ENCODE measurements at places on chromosomes 12 and 14.

DNA sequence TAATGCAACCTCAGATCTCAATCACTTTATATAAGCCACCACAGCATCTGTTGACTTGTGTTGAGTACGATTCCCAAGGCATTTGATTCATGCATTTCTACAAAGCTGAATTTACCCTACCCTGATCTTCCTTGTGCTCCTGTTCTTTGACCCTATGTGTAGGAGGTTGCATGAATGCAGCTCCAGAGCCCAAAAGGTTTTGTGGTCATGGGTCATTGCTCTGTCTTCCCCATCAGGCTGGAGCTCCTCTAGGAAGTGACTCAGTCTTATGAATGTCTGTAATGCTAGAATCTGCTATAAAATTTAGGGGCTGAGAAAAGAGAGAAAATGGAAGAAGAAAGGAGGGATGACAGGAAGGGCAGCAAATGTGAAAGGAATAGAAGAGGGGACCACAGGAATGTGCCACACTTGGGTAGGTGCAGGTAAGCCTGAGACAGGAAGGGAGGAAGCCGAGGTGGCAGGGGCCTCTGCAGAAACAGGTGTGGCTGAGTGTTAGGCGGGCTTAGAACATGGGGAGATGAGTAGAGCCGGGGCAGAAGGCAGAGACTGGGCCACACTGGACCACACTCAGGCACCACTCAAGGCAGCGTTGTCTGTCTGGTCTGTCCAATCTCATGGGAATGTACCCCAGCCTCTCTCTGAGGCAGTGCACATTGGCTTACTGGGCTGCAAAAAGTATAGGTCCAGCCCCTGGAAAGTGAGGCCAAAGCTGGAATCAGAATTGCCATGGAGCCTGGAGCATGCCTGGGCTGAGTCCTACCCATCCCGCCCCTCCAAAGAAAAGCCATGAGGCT, 334.1 kb downstream of the BCL11B start:
- DNase-seq, result no peak

DNA sequence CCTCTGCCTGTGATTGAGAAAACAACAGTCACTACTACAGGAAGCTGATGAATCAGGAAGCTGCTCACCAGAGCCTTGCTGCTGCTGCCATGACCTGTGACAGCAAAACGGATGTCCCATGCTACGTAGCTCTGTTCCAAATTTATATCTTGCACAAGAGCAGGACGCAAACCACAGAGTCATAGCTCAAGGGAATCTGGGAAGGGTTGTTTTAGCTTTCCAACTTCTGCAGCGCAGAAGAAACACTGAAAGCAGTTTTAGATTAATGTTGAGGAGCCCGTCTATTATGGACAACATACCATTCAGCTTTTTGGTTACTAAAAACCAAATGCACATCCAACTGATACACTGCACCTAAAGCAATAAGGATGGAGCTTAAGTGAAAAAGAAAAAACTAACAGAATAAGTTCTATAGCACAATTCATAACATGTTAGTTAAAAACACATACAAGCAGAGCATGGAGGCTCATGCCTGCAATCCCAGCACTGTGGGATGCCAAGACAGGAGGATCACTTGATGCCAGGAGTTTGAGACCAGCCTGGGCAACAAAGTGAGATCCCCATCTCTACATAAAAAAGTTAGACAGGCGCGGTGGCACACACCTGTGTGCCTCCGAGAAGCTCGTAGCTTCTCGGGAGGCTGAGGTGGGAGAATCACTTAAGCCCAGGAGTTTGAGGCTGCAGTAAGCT, 1.7 kb upstream of the ANKRD33 start:
- peak; percentile 33 for DNase-seq

DNA sequence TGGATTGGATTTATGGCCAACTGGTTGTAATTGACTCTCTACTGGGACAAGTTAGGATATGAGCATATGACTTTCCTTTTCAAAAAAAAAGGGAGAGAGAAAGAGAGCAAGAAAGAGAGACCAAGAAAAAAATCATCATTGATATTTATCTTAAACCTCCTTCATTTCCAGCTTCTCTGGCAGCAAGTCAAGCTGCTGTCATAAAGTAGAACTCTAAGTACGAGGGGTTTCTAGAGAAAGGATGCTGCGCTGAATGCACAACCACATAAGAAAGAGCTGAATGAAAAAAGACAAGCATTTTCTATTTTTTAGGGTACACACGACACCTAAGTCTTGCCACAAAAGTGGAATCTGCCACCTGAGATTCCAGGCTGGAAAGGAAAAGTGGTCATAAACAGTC, 182.6 kb downstream of the SLC25A21 start:
- DNase-seq, result no peak

DNA sequence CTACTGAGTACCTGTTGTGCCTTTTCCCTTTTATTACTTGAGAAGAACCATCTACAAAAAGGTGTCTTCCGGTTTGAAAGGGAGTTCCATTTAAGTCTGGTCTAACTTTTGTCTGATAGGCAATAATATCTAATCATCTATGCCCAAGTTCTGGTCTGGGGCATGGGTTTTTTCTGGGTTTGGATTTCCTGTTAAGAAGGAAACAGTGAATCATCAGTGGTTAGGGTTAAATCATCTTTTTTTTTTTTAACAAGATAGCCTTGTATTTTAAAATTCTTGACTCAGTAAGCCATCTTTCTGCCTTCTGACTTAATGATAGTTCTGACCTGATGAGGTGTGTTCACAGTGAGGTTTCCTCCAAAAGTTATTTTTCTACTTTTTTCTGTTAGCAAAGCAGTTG, 29.3 kb upstream of the CPNE8 start:
- DNase-seq, result no peak

GRCh38 chr14:95691591-95691990, 5.4 kb downstream of the TCL1B start:
- DNase-seq, result no peak

DNA sequence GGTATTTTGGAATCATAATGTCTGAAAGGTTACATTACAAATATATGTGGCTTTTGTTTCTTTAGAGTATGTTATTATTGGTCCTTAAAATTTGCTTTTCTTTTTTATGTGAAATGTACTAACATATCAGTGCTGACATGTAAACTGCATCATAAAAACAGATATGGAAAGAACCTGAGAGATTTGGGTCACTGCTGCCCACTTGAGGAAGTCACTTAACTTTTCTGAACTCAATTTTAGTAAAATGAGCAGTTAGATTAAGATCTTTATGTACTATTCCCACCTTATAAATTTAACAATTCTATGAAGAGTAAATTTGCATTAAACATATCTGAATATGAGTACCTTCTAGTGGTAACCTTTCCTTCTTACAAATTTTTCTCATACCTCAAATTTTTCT, 7.5 kb downstream of the PTGR2 start:
- no peak for DNase-seq

DNA sequence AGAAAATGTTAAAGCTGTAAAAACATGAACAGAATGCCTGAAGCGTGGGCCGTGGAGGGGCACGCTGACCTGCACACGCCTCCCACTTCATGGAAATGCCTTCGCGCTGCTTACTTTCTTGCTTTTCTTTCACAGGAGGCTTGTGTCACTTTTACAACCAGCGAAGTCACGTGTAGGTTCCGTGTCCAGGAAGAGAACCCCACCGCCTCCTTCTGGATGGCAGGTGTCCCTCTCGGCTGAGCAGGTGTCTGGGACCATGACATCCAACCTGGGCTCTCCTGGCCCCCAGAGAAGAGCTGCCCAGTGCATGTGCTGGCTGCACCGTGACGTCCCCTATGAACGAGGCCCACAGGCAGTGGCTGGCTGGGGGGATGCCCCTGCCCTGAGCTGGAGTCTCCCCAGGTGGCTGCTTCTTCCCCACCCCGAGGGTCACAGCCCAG, 345.0 kb upstream of the SFSWAP start:
- DNase-seq, result no peak

DNA sequence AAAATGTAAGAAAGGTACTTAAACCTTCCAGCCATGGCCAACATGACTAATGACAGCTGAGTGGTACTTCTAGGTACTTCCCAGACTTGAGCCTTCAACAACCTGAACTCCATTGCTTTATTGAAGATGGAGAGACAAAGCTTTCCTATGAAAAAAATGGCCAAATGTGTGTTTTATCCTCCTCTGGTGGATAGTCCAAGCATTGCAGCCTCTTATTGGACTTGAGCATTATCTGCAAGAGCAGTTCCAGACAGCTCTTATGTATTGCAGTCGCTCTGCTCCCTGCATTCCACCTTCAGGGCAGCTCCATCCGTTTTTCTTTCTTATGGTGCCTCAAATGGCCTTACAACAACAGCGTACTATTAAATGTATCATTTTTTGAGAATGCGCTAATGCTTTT, 588.2 kb downstream of the NRXN3 start:
- DNase-seq, result peak; percentile 1

- DNase-seq, result no peak
These were observed 19.0 kb downstream of the FAM181A start for GRCh38 chr14:93946104-93946503.

DNA sequence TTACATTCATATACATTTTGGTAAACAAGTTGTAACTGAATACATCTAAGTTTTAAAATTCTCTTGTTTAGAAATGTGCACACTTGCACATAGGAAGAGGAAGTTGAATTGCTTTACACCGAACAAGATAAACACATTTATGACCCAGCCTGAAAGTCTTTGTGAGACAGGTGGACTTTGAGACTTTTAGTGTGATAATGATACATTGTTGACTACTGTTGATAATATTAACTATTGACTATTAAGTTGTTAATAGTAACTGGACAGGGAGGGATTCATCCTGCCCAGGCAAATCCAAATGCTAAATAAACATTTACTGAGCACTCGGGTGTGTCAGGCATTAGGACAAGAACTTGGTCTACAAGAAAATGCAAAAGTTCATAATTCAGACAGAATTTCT, 68.0 kb downstream of the AVPR1A start:
- DNase-seq, result no peak

- DNase-seq, result no peak
These were observed 64.5 kb upstream of the DDX11 start for GRCh38 chr12:31008961-31009840.
